ENCODE measurements at places on chromosomes 3 and 15.

DNA sequence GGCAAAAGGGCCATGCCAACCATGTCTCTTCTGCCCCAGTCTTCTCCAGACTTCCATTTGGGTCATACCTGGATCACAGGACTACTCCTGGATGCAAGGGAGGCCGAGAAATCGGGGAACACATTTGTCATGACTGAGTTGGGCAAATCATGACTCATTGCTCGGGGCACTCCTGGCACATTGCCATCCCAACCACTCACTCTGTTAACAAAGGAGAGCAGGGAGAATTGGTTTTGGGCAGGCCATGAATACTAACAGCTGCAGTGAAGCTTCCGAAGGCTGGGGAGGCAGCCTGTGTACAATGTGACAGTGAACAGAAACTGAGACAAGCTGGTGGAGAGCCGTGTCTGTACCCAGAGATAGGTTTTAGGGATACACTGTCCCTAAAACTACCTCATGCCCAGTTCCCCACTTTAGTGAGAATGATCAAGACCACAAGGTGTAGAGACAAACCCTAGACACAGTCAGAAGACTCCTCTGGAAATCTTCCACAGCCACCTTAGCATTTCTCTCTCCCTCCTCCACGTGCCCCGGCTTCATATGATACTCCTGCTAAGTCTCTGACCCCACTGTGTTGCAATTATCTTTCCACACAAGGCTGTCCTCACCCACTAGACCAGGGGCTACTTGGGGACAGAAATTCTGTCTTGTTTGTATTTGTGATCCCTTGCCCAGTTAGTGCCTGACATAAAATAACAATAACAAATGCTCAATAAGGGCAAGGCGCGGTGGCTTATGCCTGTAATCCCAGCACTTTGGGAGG lies 10.5 kb upstream of the BUB1B start:
- no peak for DNase-seq

- no peak for DNase-seq
Measured at GRCh38 chr3:50388720-50389413, 29.5 kb upstream of the TMEM115 start.

GRCh38 chr3:141114816-141115460 lies 63.8 kb downstream of the SPSB4 start:
- peak; percentile 23 for DNase-seq

GRCh38 chr15:31151301-31152233 lies 50.0 kb upstream of the TRPM1 start:
- no peak for DNase-seq

DNA sequence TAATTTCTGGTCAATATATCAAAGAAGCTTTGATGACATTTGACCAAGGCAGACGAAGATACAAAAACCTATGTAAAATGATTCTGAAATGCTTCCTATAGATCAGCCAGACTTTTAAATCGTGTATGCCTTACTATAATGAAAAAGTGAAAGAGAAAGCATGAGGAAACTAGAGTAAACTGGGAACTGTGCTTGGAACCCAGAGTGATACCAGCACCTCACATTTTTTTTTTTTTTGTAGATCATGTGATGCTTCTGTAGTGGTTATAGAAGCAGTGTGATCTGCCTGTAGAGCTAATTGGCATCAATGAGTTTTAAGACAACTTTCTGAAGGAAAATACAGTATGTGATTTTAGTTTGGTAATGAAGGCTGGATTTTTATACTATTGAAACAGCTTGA lies 150.7 kb downstream of the NLGN1 start:
- DNase-seq: no peak

DNA sequence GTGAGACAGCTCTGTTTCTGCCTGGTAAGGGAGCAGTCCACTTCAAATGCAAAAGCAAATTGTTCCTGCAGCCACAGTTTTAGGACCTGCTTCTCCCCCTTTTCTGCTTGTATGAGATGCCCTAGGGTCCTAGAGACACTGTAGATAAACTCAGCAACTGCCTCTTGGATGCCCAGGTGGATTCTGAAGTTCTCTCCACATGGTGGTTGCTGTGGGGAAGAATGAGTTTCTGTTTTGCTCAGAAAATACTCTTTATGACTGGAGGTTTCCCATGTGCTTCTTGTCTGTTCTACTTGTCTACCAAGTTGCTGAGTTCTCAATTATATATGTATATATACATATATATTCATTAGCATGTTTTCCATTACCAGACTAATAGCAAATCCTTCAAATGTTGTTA lies 5.6 kb upstream of the ZNF80 start:
- no peak for DNase-seq

GRCh38 chr3:140629357-140630137 lies 48.3 kb upstream of the TRIM42 start:
- DNase-seq: no peak

- DNase-seq: peak; percentile 3
Measured at GRCh38 chr3:29065211-29065785, 215.6 kb upstream of the RBMS3 start.

DNA sequence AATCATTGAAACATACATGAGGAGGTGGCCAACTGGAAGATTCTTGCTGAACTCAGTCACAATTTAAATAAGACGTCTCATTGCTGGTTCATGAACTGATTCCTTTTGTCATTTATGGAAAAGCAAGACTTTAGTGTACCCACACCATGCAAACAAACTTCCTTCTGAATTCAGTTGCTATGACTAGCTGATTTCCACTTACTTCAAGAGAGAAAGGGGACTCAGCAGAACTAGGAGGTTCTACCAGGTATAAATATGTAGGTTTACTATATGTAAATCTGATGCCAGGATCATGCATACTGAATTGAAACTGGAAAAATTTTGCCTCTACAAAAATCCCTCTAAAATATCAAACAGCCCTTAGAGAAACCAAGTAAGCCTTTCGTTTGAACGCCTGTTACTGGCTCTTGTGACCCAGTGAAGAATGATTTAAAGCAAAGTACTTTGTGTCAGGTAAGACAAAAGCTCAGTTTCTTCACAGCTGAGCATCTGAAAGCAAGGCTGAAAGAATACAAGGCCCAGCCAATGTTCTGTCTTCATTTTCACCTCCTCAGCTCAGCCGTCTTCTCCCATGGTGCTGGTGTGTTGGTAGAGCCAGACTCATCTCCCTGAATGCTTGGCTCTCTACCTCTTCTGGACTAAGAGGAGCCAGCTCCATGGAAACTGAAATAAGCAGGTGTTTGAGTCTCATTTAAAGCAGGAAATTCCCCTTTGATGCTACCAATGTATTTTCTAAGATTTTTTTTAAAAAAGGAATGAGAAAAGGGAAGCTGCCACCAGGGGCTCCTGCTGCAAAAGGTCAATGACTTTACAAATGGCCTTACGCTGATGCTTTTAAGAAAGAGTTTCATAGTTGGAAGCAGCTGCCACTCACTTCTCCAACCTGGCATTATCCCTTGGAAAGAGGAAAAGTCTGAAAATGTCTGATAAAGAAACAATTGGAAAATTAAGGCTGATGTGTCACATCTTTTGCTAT lies 301.6 kb downstream of the EFHB start:
- DNase-seq: no peak

DNA sequence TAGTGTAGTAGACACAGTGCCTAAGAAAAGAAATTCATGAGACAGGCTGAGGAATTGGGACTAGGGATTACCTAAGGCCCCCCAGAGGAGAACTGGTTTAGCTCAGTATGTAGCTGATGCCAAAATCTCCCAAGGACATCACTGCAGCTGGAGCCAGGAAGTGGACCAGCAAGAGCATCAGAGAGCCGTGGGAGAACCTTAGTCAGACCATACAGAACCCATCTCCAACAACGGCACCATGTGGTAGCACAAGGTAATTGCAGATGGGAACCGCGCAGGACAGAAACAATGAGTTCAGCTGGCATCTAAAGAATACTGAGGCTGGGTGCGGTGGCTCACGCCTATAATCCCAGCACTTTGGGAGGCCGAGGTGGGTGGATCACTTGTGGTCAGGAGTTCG lies 81.7 kb downstream of the WNT5A start:
- peak; percentile 3 for DNase-seq

DNA sequence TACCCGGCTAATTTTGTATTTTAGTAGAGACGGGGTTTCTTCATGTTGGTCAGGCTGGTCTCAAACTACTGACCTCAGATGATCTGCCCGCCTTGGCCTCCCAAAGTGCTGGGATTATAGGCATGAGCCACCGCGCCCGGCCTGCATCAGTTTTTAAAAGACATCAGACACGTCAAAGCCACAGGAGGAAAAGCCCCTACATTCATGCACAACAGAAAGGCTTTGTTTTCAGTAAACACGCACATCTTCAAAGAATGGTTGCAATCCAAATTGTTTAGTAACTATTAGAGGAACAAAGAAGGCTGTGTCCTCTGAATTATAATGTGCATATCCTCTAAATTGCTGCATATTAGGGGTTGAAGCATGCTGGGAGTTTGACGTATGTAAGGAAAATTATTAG lies 53.3 kb downstream of the BTD start:
- no peak for DNase-seq

GRCh38 chr15:50876260-50876988 lies 32.1 kb upstream of the AP4E1 start:
- no peak for DNase-seq

DNA sequence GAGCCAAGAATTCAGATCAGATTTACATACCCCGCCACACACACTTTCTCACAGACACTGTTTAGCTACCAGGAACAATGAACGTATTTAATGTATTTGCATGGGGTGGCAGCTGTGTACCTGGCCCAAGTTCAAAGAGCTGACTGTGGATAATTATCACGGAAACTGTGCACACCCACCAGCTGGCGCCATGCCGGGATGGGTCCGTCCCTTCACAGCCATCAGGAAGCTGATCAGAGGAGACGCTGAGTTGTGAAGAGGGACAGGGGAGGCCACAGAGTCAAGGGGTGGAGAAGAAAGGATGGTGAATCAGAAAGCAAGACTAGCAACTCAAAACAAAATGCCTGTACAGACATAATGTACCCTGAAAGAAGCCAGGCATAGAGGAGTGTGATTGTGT lies 13.1 kb upstream of the PLA2G4D start:
- no peak for DNase-seq

- DNase-seq: no peak
Measured at GRCh38 chr15:98765610-98766009, 117.3 kb downstream of the IGF1R start.

- no peak for DNase-seq
Measured at GRCh38 chr15:76460871-76461270, 124.3 kb downstream of the ISL2 start.

- no peak for DNase-seq
Measured at GRCh38 chr15:68646696-68647095, 67.9 kb downstream of the CORO2B start.

DNA sequence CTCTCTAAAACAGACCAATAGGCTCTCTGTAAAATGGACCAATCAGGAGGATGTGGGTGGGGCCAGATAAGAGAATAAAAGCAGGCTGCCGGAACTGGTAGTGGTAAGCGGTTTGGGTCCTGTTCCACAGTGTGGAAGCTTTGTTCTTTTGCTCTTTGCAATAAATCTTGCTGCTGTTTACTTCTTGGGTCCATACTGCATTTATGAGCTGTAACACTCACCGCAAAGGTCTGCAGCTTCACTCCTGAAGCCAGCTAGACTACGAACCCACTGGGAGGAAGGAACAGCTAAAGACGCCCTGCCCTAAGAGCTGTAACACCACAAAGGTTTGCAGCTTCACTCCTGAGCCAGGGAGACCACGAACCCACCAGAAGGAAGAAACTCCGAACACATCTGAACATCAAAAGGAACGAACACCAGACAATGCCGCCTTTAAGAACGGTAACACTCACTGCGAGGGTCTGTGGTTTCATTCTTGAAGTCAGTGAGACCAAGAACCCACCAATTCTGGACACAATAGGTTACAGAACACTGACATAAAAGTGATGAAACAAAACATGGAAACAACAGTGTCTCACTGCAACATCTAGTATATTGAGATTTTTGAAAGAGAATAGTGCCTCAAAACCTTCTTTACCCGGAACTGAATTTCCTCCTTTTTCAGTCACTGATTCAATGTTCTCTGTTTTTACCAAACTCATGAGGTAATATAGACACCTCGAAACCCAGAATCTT lies 28.8 kb upstream of the PLSCR2 start:
- DNase-seq: no peak
